ENCODE measurements at places on chromosomes 4 and X.

- DNase-seq: no peak
These were observed 66.8 kb downstream of the AFF2 start for GRCh38 chrX:148567229-148567628.

DNA sequence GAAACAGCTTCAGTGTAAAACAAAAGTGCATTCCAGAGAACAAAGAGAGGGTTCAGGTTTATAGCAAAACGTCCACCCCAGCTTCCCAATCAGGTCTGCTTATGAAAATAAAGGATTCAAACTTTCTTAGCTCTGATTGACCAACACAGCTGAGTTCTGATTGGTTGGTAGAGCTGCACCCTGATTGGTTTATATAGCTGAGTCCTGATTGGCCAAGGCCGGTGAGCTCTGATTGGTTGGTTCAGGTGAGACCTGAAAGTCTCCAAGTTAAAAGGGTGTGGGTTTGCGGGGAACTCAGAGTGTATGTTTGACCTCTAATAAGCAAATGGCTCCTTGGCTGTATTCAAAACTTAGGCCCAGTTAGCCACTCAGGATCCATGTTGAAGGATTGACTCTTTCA lies 20.9 kb downstream of the CLRN2 start:
- DNase-seq: no peak

DNA sequence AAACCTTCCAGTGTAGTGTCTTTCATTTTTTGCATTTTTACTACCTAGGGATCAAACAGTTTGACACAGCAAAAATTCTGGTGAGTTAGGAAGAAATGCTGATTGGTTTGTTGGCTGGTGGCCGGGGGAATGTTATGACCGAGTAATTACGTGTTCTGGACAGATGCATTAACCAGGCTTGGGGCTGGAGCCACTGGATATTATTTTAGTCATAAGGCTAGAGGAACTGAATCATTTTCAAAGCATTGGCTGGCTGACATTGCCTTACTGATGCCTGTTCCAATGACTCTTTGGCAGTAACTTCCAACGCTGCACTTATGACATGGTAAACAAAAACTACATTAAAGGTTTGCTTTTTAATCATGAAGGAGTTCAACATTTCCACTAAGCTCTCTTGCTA lies 84.6 kb downstream of the FBXO8 start:
- DNase-seq: peak; percentile 56

GRCh38 chr4:182967403-182967802 lies 50.2 kb upstream of the DCTD start:
- DNase-seq: no peak

DNA sequence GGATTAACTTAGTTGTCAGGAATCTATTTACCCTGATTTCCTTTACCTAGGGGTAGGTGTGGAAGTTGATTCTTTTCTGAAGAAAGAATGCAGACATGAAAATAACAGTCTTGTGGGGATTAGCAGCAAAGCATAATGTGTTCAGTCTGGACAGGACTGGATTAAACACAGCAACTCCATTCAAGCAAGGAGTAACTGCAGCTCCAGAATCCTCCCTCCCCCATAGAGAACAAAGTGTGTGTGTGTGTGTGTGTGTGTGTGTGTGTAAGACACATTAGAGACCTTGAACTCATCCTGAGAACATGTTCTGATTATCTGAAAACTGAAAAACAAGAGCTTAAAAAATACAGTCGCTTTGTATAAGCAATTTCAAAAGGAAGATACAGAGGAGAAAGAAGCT lies 9.3 kb downstream of the C4orf54 start:
- DNase-seq: no peak

DNA sequence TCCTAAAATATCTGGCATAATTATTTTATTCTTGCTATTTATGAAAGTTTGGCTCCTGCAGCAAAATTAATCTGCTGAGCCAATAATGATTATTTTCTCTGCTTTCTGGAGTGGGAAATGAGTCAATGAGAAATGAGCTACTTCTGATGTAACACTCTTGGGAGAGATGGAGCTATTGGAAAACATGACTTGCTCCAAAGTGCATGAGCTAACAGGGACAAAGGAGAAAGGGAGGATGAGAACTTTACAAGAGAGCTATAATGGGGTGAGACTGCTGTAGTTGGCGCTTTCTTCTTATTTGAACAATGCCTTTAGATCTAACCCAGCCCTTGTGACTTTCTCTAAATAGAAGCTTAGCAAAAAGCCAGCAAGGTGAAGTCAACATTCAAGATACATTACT lies 615.1 kb downstream of the ANKRD50 start:
- peak; percentile 5 for DNase-seq

GRCh38 chrX:31012509-31013025 lies 59.3 kb downstream of the FTHL17 start:
- DNase-seq: no peak

DNA sequence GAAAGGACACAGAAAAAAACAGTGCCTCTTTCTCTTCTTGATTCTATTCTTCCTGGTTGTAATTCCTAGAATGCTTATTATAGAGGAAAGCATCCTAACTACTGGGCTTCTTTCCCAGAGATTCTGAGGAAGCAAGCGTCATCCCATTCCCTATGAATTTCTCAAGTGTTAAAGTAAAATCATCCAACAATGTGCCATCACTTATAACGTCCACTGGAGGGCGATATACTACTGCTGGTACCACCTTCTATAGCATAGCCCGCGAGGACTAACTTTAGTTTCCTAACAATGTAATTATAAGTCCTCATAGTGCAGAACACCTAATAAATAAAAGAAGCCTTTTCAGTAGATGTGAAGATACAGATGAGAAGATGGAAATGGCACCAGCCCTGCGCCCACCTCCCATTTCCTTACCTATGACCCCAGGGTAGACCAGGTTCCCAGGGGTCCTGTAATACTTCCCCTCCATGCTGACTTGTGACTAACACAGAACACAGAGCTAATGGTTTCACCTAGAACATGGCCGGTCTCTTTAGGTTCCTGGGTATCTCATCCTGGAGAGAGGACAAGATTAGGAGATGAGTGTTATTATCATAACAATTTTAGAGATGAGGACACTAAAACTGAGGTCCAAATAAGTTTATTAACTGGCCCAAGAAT lies 4.2 kb downstream of the CENPVL3 start:
- peak; percentile 13 for DNase-seq

GRCh38 chr4:152944666-152945320 lies 8.7 kb downstream of the FHDC1 start:
- no peak for DNase-seq

DNA sequence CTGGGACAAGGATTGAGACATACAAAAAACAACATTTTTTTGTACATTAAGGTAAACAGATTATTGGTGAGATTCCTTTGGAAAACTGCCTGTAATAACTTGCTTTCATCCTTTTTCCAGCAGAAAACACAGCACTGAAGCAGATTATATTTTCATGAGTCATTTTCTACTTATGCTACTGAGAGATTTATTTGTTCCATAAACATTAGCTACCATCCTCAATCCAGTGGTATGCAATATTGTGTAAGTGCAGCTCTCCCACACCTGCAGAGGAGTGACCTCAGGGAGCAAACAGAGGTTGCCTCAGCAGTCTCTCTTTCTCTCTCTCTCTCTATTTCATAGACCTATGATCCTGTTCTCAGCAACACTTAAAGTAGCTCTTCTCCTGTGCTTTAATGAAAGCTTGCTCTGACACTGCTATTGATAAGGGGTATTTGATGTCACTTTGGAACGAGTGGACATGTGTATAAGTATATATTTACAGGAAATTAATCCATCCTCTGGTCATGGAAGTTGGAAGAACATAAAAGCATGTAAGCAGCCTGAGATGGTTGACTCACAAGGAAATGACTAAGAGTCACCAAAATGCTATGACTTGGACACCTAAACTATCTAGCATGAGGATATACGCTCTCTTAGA lies 163.7 kb upstream of the SPANXC start:
- no peak for DNase-seq

- peak; percentile 45 for DNase-seq
These were observed 138.9 kb downstream of the DCLK2 start for GRCh38 chr4:150217192-150217591.

DNA sequence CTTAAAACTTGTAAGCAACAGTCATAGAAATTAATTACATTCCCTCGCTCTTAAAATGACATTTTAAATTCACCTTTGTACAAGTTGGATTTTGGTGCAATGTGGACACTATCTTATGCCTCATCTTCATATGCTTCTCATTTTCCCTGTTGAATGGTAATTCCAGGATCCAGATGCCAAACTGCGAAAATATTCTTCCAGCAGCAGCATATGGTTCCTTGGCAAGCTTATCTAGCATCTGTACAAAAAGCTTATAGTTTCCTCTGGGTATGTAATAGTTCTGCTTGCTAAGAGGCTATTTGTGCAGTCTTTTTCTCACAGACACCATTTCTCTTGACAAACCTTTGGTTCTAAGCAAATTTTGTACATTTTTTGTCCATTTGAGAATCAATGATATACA lies 2079.7 kb upstream of the AGA start:
- DNase-seq: no peak

- peak; percentile 88 for DNase-seq
These were observed 104.2 kb downstream of the AFF1 start for GRCh38 chr4:87038837-87039615.

- no peak for DNase-seq
These were observed 6.0 kb upstream of the TIMP1 start for GRCh38 chrX:47576021-47576898.

DNA sequence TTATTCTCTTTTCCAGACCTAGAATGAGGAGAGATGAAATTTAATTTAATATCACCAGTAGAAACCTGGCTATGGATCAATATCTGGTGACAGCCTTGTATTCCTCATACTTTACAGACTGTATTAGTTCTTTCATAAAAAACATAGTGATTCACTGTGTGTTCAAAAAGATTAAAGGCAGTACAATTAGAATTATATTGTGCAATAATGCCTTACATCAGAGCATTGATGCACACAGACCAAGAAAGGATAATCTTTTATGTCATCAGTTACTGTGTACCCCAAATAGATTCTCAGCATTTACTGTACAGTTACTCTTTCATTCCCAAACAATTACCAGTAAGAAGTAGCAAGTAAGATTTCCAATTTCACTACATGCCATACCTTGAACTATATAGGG lies 260.5 kb upstream of the ANXA10 start:
- DNase-seq: no peak

- peak; percentile 58 for DNase-seq
These were observed 652 bp downstream of the SRPX start for GRCh38 chrX:38220024-38220414.

- DNase-seq: no peak
These were observed 72.6 kb downstream of the METTL14 start for GRCh38 chr4:118757761-118758251.

- no peak for DNase-seq
These were observed 299.5 kb upstream of the KLF3 start for GRCh38 chr4:38364383-38364963.

- DNase-seq: no peak
These were observed 197.4 kb upstream of the HS3ST1 start for GRCh38 chr4:11626066-11626465.

Data from endothelial cell of umbilical vein (primary cell).